LHCN-M2 (cell line): ENCODE measurements at places on chromosomes 2 and 18.

- no peak for DNase-seq
These were observed 134.5 kb downstream of the MEIS1 start for GRCh38 chr2:66569321-66569851.

- peak; percentile 24 for DNase-seq
These were observed 53.6 kb upstream of the SLC14A1 start for GRCh38 chr18:45670281-45670962.

DNA sequence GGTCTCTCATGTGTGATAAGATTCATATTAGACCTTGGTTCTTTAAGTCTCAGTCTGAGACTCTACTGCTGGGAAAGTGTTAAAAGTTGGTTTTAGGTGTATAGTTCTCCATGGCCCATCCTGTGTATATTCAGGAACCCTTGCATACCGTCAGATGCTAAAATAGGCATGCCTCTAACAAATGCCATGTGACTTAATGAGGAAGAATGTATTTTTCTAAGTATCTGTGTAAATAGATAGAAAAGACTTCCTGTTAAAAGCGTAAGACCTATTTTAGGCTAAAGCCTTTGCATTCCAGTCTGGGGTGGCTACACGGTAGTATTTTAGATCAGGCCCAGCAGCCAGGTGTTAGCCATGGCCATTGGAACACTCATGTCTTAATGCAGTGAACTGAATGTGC, 73.3 kb downstream of the RHBDD1 start:
- no peak for DNase-seq

DNA sequence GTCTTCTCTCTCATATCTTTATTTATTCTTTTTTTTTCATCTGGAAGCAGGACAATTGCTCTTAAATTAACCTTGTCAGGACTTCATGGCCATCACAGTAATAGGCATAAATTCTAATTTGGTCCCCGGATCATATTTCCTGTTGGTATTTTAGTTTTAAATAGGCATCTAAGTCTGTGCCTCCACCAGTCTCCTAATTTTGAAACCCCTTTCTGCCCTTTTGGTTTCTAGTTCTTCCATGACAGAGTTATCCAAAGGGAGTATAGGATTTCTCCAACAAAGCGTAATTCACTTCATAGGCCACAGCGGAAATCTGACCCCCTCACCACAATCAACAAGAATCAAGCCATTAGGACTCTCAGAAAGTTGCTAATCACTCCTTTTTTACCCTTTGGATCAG, 3.8 kb downstream of the EPHA4 start:
- DNase-seq = no peak

DNA sequence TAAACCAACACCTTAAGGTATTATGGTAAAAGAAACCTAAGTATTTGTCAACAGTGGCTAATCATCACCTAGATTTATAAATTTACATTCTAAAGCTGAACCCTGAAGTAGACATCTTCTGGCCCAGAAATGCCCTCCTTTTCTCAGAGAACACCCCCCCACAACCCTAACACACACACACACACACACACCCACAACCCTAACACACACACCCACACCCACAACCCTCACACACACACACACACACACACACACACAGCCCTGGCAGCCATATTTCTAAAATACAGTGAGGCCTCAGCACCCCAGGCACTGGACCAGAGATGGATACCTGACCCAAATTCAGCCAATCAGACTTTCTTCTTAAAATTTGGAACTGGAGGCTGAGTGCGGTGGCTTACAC, 14.3 kb downstream of the SRBD1 start:
- DNase-seq = no peak

GRCh38 chr2:169507698-169508097, 1.8 kb upstream of the KLHL41 start:
- DNase-seq = peak; percentile 97

- no peak for DNase-seq
These were observed 120.6 kb upstream of the FBXO11 start for GRCh38 chr2:48026865-48027264.

DNA sequence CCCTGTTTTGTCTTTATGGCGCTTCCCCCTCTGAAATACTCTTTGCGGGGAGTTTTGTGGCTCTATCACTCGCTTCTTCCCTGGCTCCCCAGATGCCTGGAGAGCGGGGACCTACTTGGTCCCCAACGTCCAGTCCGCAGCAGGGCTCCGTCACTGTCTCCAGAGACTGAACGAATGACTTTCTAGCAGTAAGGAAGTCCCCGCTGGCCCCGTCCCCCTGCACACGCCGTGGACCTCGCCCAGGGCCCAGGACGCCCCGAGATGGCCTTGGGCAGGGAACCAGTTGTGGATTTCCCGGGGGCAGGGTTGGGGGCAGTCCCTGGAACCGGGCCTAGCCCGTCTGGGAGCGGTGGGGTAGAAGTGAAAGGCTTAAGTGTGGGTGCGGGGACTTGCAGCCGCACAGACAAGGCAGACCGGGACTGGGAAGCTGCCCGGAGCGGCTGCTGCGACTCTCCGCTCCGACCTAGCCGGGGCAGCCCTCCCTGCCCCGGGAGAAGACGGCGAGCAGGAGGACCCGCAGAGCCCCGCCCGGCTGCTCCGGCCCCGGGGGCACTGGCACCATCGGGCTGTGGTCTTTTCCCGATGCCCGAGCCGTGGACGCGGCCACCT, 821 bp upstream of the EPHA4 start:
- peak; percentile 38 for DNase-seq
